NCI-H226 (cell line): ENCODE measurements at places on chromosomes 4 and X.

DNA sequence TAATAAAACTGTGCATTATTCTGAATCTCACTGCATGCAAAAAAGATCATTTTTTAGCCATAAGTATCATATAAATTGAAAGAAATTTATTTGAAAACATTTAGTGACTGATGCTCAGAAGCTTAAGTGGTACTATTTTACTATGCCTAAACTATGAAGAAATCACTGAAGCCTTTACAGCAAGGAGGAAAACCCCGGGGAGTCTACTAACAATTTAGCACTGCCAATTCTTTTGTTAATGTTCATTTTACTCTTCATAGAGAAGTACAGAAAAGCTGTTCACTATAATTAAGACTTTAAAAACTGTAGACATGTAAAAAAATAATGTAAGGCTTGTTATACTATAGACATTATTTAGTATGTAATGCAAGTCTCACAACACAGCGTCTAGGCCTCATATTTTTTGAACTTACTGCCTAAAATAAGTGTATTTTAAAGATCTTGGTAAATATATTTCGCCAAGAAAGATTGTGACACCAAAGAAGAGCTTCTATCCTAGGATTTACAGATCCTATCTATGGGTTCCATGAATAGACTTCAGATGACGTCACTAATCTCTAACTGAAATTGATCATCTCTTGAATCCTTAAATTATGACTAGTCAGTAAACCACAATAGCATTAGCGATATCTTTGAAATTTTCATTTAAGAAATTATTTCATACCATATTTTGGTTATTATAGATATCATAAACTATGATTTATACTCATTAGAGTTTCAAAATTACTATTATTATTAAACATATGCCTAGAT, 602.5 kb downstream of the TMA16 start:
- DNase-seq = no peak

DNA sequence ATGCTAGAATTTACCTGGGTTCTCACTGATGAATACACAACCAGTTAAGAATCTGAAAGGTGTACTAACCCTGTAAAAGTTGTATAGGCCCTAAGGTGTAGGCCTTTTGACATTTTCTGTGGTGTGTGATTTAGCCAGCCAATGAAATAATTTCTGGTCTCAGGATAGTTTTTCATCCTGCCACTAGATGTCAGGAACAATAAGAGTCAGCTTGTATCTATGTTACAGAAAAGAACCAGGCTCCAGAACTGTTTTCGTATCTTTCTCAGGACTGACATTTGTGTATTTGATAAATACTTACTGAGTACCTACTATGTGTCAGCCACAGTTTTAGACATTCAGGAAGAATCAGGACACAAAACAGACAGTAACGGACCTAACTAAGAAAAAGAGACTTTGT, 673.6 kb upstream of the TENM3 start:
- peak; percentile 22 for DNase-seq

DNA sequence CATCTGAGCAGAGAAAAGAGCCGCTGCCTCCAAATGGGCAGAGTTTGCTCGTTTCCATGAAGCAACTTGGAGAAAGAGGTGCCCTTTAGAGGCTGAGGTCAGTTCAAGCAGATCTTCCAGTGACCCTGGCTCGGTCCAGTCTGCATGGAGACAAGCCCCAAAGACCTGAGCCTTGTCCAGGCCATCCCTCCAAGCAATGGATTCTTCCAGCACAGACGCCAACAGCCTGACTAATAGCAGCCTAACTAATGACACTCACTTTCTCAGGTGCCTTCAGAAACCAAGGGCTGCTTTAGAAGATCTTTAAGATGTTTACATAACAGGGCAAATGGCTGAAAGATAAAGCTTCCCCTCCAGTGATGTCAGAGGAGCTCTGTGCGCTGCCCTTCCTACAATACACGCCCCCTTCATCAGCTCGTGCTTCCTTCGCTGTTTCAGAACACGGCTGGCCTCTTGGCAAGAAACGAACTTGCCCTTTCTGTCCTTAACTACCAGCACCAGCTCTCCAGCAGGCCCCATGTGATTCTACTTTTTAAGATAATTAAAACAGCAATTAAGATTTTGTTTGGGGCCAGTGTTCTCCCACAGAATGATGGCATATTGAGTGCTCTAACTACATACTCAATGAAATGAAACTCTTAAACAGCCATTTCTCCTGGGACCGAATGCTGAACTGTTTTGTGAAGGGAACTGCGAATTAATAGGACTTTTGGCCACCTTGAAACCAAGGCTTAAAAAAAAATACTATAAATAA, 119.0 kb downstream of the GPR143 start:
- no peak for DNase-seq

- no peak for DNase-seq
Observed at GRCh38 chrX:24204958-24205357, 55.4 kb downstream of the ZFX start.

DNA sequence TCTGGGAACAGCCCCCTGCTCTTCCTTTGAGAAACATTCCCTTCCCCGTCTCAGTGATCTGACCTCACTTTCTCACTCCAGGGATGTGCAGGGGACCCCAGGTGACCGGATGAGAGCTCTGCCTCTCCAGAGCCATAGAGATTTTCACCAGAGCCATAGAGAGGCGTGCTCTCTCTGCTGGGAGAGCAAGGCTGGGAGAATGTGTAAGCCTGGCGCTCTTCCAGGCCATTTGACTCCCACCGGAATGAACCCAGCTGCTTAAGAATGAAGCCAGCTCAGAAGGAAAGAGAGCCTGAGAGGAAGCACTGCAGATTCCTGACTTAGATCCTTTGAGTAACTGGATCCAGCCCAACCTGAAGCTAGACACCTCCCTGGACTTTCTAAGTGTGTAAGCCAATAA, 106.4 kb downstream of the DHX15 start:
- DNase-seq = peak; percentile 46
